ENCODE measurements at places on chromosomes 2 and 18.

GRCh38 chr2:106876699-106877098 is 9.3 kb downstream of the ST6GAL2 start:
- DNase-seq = no peak

GRCh38 chr18:24009651-24010333 is 4.8 kb upstream of the TTC39C start:
- no peak for DNase-seq

DNA sequence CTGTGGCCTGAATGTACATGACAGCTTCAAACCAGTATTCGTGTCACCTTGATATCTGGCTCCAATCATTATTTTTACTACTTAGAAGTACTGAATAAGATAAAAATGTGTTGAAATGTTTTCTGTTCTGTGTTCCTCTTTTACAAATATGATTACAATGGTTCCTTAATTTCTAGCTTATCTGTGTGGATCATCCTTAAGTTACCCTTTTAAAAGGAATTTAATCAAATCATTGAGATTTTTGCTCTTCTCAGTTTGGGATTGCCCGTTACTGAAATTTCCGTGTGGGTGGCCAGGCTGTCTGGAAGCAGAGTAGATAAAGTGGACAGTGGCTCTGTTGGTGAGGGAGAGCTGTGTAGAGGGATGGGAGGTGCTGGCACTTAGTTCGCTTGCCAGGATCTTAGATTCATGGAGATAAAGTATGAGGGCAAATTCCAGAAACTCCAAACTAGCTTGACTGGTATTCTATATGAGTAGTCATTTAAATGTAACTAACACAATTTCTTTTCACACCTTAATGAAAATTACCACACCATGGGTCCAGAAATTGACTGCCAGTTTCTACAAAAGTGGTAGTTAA is 27.4 kb upstream of the SAG start:
- DNase-seq = no peak

GRCh38 chr2:1714291-1715064 is 29.8 kb downstream of the PXDN start:
- DNase-seq = no peak

DNA sequence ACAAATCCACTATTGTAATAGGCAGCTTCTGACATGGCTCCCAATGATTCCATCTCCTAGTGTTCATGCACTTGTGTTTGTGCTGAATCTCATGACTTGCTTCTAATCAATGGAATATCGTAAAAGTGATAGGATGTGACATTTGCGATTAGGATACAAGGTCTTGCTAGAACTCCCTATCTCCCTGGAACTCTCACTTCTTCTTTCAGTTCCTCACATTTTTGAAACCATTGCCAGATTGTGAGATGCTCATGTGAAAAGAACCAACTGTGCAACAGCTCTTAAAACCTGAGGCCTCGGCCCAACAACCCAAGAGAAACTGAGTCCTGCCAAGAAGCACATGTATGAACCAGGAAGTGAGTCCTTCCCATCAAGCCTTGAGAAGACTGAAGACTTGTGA is 226.9 kb upstream of the DTNA start:
- DNase-seq = no peak

DNA sequence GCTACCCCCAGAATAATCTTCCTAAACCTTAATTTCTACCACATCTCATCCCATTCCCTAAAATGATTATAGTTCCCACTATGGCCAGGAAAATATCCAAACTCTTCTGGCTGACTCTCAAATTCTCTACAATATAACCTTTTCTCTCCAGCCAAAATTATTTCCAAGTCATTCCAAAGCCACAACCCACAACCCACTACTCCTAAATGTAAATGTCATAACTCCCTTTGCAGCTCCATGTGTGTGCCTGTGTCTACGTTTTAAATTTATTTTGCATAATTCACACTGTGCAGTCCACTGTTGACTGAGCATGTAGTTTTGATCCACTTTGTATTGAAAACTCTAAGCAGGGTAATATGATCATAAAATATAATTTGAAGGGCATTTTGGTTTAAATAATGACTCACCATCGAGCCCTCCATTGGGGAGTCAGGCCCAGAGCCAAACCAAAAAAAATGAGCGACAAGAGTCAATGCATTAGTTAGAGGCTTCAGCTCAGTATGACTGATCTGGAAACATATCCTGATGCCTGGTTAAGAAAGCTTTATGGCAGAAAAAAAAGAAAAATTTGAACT is 171.0 kb downstream of the AFF3 start:
- no peak for DNase-seq

- DNase-seq = no peak
Observed at GRCh38 chr2:236967499-236967783, 118.2 kb upstream of the COPS8 start.

DNA sequence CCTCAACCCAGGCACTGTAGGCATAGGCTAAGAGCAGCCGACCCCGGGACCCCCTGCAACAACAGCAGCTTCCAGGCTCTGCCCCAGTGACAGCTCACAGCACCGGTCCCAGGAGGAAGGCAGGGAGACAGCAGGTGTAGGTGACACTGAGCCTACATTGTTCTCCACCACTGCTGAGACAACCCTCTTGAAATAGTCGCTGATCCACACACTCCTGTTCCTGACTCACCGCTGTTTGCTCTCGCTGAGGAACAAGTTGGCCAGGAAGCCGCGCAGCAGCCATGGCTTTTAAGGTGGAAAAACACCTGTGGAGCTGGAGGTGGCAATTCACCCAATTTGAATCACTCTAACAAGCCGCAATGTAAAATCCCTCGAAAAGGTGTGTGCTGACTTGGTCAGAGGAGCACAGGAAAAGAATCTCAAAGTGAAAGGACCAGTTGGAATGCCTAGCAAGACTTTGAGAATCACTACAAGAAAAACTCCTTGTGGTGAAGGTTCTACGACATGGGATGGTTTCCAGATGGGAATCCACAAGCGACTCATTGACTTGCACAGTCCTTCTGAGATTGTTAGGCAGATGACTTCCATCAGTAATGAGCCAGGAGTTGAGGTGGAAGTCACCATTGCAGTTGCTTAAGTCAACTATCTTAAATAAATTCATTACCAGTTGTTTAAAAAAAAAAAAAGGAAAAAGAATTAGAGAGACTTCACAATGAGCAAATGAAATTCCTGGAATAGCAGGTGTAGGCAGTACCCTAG is 167.5 kb downstream of the ARL4C start:
- no peak for DNase-seq

GRCh38 chr2:91839904-91840868 is 3031.0 kb upstream of the TEKT4 start:
- DNase-seq = no peak

DNA sequence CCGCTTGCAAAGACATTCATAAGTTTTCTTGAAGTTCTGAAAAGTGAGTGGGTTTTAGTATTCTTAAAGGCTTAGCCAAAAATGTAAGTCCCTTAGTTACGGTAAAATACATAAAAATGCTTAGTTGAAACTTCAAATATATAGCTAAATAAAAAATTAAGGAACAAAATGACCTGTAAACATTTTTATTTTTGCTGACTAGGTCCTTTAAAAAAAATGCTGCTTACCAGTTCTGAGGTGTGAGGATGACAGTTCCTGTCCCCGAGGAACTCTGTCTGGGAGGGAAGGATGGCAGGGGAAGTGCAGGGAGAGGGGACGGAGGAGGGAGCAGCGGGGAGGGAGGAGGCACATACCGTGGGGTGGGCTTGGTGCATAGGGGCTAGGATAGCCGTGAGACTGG is 102.8 kb upstream of the BCL2L11 start:
- no peak for DNase-seq

DNA sequence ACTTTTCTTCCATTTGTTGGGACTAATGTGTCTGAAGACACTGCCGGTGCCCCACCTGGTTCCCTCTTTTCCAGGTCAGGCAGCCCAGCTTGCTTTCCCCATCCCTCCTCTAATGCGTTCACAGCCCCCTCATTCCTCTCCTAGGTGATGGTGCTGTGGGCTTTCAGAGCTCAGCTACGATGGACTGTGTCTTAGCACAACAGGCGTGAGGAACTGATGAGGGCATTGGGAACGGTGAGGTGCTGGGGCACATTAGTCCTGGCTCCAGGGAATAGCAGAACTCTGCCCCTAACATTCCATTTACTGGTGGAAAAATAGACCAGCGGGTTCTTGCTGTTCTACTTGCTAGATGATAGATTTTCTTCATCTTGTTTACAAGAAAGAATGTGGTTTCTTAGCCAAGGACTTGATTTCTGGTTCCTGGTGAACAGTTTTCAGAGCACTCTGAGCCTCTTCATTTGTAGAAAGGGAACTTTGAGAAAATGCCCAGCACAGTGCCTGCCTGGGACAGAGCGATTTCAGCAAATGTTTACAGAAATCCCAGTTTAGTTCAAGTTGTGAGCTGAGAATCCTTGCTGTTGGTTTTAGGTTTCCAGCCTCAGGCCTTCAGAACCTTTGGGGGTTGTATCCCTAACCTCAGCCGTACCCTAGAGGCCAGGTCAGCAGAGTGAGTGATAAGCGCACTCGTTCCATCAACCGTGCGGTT is 42.5 kb downstream of the LDLRAD4 start:
- no peak for DNase-seq

- no peak for DNase-seq
Observed at GRCh38 chr2:8202132-8202531, 479.7 kb upstream of the ID2 start.

DNA sequence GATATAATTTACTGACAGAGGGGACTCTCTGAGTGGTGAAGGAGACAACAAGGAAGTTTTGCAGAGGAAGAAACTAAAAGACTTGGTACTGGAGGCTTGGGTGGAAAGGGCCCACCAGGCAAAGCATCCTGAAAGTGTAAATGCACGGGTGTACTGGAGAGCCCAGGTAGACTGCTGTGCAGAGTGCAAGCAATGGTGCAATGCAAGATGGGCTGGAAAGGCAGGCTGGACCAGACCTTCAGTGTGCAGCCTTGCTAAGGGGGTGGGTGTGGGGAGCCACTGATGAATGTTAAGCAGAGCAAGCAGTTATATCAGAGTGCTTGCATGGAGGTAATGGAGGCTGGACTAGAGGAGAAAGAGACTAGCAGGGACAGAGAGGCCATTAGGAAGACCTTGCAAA is 10.7 kb downstream of the C2orf74 start:
- DNase-seq = no peak

DNA sequence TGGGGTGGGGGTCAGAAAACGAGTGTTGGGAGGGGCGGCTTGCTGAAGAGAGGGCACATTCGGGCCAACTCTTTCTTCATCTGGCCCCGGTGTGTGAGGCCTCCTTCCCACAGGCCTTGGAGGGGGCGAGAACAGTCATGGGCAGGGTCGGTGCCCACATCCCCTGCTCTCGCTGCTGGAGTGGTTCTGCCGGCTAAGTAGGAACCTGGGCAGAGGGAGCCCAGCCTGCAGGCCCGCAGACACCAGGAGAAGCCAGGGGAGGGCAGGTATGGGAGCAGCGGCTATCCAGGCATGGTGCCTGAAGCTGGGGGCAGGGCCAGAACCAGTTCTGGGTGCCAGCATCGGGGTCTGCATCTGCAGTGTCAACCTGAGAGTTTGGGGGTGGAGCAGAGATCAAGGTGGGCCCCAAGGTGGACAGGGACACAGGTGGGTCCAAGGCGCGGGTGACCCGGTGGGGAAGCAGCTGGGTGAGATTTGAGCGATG is 46.6 kb upstream of the HPCAL1 start:
- DNase-seq = no peak

DNA sequence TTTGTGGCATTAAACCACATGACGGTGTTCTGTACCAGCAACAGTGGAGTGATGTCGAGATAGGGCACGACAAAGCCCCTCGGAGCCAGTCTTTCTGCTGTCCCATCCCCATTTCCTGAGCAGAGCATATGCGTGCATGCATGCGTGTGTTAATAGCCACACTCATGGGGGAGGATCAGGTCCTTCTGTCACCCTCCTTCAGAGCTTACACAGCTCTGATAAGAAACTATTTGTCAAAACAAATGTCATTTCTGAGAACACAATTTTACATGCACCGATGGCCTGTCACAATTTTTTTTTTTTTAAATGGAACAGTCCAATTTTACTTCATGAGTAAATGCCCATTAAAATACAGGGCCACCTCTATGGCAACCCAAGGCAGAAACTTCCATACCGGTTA is 95.9 kb upstream of the ZBTB14 start:
- DNase-seq = no peak

GRCh38 chr2:106307860-106308259 is 113.8 kb upstream of the UXS1 start:
- no peak for DNase-seq

DNA sequence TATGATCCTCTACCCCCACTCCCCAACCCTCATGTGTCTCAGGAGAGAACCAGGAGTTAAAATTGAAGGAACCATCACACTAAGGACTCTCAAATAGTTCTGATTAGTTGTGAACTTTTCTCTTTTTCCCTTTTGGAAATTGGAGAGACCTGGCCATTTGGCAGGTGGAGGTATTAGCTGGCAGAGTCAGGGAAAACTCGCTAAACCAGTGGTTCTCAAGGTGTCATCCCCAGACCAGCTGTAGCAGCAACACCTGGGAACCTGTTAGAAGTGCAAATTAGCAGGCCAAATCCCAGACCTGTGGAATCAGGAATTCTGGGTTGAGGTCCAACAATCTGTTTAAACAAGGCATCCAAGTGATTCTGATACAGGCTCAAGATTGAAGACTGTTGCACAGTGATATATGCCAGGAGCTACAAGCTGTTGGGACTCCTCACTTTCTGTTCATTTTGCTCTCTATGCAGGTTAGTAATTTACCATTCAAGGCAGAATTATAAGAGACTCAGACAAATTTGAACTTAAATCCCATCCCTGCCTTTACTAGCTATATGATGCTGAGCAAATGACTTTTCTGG is 2.8 kb upstream of the TMEM131 start:
- DNase-seq = no peak

DNA sequence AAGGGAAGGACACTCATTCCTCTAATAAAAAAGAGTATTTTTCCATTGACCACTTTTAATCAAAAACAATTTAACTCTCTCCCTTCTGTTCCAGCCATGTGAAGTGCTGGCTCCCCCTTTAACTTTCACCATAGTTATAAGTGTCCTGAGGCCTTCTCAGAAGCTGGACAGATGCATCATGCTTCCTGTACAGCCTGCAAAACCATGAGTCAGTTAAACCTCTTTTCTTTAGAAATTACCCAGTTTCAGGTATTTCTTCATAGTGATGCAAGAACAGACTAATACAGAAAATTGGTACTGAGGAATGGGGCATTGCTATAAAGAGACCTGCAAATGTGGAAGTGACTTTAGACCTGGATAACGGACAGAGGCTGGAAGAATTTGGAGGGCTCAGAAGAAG is 643.6 kb upstream of the DDX18 start:
- no peak for DNase-seq

- DNase-seq = no peak
Observed at GRCh38 chr2:112876971-112877361, 34.0 kb upstream of the IL37 start.

DNA sequence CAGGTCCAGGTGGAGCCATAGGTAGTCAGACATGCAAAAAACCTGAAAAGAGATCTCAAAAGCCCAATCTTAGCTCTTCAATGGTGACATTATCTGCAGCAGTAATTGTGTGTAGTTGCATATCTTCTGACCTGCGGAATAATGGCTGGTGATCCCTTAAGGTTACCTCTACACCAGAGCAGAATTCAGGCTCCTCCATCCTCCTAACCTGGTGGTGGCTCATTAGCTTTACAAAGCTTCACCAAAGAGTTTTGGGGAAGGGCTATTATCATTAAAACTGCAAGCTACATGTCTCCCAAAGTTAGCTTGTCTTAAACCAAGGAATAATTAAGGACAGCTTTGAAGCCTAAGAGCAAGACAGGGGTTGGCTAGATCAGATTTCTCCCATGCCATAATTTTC is 42.6 kb upstream of the CHST9 start:
- no peak for DNase-seq
